ENCODE measurements at places on chromosomes 11 and 22.

DNA sequence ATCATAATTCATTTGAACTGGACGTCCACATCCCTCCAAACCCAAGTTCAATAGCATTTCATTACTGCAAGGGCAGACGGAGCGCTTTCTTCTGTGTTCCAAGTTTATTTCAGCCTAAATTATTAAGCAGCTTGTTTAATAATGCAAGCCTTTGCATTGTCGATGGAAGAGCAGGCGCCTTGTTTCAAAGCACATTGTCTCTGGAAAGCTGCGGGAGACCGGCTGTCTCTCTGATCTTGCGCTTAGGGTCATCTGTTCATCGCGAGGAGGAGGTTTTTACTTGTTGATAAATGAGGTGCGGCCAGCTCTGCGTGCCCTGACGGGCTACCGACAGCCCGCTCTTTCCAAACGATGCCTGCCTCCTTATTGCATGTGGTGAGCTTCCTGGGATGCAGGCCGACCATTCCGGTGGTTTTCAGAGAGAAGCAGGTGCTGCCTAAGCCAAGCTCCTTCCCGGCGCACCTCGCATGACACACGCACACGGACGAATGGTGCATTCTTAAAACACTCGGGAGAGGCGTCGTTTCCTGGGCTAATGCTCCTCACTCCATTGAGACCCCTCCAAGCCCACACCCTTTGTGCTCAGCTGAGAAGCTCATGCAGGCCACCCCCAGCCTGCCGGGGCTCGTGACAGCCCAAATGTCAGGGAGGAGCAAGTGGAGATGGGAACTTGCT lies 456.9 kb downstream of the BRD1 start:
- no peak for DNase-seq

DNA sequence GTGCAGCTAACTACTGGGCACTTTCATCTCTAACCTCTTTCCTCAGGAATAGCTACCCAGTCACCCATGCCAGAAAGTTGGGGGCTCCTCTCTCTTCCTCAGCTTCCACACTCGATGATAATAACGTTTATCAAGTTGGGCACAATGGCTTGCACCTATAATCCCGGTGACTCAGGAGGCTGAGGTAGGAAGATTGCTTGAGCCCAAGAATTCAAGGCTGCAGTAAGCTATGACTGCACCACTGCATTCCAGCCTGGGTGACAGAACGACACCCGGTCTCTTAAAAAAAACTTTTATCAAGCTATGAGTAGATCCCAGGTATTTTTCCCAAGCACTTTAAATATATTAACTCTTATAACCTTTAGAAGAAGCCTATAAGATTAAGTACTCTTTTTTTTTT lies 2.0 kb downstream of the SF3A1 start:
- no peak for DNase-seq

DNA sequence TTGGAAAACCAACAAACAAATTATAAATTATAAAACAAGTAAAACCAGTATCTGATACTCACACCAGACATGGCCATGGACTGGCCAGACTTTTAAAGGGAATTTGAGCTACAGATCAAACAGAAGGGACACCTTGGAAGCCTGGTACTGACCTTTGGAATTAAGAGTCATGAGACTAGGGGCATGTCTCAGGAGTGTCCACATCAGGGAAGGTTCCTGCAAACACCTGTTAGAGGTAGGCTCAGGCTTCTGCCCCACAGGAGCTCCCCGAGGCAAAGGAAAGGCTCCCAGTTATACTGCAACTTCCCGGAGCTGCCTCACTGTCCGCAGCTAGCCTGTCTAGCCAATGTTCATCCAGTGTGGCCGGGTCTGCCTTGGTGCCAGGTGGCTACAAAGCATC lies 290.1 kb downstream of the BUD13 start:
- no peak for DNase-seq

DNA sequence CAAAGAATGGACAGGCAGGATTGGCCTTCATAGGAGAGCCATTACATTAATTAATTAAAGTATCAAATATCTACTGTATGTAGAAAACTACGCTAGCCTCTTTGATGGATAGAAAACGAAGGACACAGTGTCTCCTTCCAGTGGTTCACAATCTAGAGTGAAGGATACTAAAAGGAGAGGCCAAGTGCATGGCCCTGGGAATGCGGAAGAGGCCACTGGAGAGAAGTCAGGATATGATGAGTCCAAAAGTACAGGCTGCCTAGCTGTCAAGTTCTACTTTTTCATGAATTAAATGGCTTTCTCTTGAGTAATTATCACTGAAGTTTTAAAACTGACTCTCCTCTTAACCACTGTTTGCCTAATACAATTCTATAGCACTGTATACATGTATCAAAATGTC lies 41.9 kb downstream of the ATG16L2 start:
- DNase-seq: no peak
